Trophoblast cell (in vitro differentiated cells and primary cell): ENCODE measurements at places on chromosomes 11 and 22.

GRCh38 chr11:107078375-107078774 lies 60.1 kb upstream of the GUCY1A2 start:
- no peak for DNase-seq
- no peak overlapping the region for H3K27ac ChIP-seq
- H3K27me3 ChIP-seq, result no peaks in the 10 kb centered on the region
- no peak overlapping the region for H3K4me3 ChIP-seq
- H3K4me1 ChIP-seq, result no peaks in the 10 kb centered on the region

DNA sequence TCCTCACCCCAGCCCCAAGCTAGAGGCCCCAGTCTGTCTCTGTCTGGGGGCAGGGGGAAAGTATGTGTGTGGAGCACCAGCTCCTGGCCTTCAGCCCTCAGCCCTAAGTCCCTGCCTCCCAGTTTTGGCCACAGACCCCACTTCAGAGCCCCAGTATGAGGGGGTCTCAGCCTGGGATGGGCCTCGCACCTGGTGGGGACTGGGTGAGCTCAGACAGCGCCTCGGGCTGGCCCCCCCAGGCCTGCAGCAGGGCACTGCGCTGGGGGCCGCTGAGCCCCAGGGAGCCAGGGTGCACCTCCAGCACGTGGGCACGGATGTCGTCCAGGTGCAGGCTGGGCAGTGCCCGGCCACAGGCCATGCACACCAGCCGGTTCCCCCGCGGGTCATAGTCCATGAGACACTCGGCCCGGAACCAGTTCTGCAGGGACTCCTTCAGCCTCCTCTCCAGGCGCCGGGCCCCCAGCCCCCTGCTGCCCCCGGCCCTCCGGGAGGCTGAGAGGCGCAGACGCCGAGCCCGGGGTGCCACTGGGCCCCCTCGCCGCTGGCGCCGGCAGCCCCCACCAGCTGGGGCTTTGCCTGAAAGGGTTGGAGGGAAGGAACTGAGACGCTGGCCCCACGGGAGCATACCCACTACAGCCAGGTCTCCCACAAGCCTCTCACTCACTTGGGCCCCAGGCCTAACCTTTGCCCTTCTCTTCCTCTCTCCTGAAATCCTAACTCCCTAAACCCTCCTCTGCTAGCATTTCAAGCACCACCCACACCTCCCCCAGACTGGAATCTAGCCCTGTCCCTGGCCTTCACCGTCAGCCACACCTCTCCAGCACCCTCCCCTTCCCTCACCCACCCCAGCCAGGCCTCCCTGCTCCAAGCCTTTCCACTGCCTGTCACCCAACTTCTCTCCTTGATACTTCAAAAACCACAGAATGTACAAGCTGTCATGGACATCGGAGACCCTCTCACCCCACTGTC lies 3.6 kb downstream of the ZFTA start:
- peaks cover 35% of the 10 kb centered on the region for H3K36me3 ChIP-seq
- H3K27ac ChIP-seq, result peak overlapping the region; percentile 22
- H3K4me1 ChIP-seq, result peaks cover 52% of the 10 kb centered on the region
- H3K27me3 ChIP-seq, result no peaks in the 10 kb centered on the region
- no peak for DNase-seq

GRCh38 chr11:96014217-96014616 lies 90.3 kb upstream of the MTMR2 start:
- H3K4me1 ChIP-seq, result peaks cover 17% of the 10 kb centered on the region
- H3K27me3 ChIP-seq, result no peaks in the 10 kb centered on the region
- H3K27ac ChIP-seq, result peak overlapping the region; percentile 66
- H3K36me3 ChIP-seq, result no peaks in the 10 kb centered on the region
- peak; percentile 31 for DNase-seq
- no peak overlapping the region for H3K4me3 ChIP-seq

DNA sequence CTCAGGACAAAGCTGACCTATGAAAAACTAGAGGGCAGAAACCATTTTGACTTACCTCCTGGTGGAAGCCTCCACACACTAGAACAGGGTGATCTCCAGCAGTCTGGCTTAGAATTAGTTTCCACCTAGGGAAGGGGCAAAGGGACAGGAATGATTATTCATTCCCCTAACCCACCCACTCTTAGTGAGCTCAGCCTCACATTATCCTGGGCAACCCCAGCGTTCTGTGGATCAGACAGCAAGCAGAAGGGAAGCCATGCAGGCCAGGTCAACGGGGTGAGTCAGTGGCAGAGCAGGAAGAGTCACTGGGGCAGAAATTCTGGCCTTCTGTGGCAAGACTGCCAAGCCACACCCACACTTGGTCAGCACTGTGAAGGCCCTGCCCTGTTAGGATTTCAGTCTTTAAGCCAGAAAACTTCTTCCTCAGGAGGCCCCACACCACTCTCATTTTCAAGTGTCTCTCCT lies 10.5 kb downstream of the NUMA1 start:
- peak overlapping the region; percentile 45 for H3K27ac ChIP-seq
- H3K4me1 ChIP-seq, result peaks cover 15% of the 10 kb centered on the region
- peaks cover 6% of the 10 kb centered on the region for H3K36me3 ChIP-seq
- no peaks in the 10 kb centered on the region for H3K27me3 ChIP-seq

DNA sequence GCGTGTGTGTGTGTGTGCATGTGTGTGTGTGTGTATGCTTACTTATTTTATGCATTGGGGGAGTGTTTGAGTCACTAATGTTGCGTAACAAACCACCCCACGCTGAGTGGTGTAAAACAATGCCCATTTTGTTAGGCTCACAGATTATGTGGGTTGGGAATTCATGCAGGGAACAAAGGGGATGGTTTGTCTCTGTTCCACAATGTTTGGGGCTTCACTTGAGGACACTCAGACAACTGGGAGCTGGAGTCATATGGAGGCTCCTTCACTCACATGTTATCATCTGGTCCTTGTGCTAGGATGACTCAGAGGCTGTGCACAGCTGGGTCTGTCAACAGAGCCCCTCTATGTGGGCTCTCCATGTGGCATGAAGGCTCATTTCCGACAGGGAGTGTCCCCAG lies 51.3 kb upstream of the LARGE1 start:
- H3K4me1 ChIP-seq, result no peaks in the 10 kb centered on the region
- H3K4me3 ChIP-seq, result no peak overlapping the region
- H3K27me3 ChIP-seq, result no peaks in the 10 kb centered on the region
- no peak overlapping the region for H3K27ac ChIP-seq

GRCh38 chr11:12687216-12687623 lies 13.0 kb downstream of the TEAD1 start:
- H3K27ac ChIP-seq, result peak overlapping the region; percentile 96
- peak; percentile 96 for DNase-seq
- peaks cover 39% of the 10 kb centered on the region for H3K4me1 ChIP-seq
- no peaks in the 10 kb centered on the region for H3K36me3 ChIP-seq
- no peaks in the 10 kb centered on the region for H3K27me3 ChIP-seq
- H3K4me3 ChIP-seq, result no peak overlapping the region

GRCh38 chr22:36397131-36398093 lies 9.6 kb upstream of the MYH9 start:
- H3K4me3 ChIP-seq, result no peak overlapping the region
- no peaks in the 10 kb centered on the region for H3K27me3 ChIP-seq
- DNase-seq, result peak; percentile 61
- no peaks in the 10 kb centered on the region for H3K36me3 ChIP-seq
- no peak overlapping the region for H3K27ac ChIP-seq

- no peak for DNase-seq
- no peak overlapping the region for H3K27ac ChIP-seq
- H3K27me3 ChIP-seq, result no peaks in the 10 kb centered on the region
- no peaks in the 10 kb centered on the region for H3K4me1 ChIP-seq
- H3K36me3 ChIP-seq, result no peaks in the 10 kb centered on the region
Measured at GRCh38 chr22:35460688-35461087, 60.7 kb downstream of the MCM5 start.

DNA sequence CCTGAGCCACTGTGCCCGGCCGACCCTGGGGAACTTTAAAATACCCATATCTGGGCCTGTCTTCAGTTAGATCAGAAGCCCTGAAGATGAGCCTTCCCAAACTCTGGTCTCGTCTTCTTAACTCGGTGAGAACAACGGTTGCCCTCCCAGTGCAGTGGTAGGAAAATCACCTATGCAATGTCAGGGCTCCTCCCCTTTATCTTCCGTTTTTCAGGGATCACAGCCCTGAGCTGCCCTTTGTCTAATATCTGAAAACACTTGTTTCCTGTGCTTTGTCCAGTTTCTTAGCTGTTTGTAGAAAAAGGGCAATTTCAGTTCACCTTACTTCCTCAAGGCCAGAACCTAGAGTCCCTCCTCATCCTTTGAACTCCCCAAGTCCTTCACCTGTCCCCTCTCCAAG lies 9.4 kb downstream of the DRAP1 start:
- H3K4me1 ChIP-seq, result no peaks in the 10 kb centered on the region
- no peak for DNase-seq
- no peaks in the 10 kb centered on the region for H3K36me3 ChIP-seq
- no peak overlapping the region for H3K27ac ChIP-seq
- H3K4me3 ChIP-seq, result no peak overlapping the region

GRCh38 chr11:110311783-110312579 lies 15.6 kb upstream of the RDX start:
- H3K4me3 ChIP-seq, result no peak overlapping the region
- H3K27ac ChIP-seq, result no peak overlapping the region
- H3K36me3 ChIP-seq, result no peaks in the 10 kb centered on the region
- H3K4me1 ChIP-seq, result peaks cover 7% of the 10 kb centered on the region
- no peak for DNase-seq
- no peaks in the 10 kb centered on the region for H3K27me3 ChIP-seq

GRCh38 chr11:64867748-64868462 lies 10.5 kb downstream of the EHD1 start:
- no peaks in the 10 kb centered on the region for H3K27me3 ChIP-seq
- peak; percentile 83 for DNase-seq
- H3K4me3 ChIP-seq, result no peak overlapping the region
- H3K27ac ChIP-seq, result no peak overlapping the region
- peaks cover 42% of the 10 kb centered on the region for H3K36me3 ChIP-seq

- H3K36me3 ChIP-seq, result no peaks in the 10 kb centered on the region
- no peak for DNase-seq
- H3K27me3 ChIP-seq, result no peaks in the 10 kb centered on the region
- H3K4me3 ChIP-seq, result no peak overlapping the region
Measured at GRCh38 chr22:48701296-48702030, 1126.2 kb downstream of the BRD1 start.

DNA sequence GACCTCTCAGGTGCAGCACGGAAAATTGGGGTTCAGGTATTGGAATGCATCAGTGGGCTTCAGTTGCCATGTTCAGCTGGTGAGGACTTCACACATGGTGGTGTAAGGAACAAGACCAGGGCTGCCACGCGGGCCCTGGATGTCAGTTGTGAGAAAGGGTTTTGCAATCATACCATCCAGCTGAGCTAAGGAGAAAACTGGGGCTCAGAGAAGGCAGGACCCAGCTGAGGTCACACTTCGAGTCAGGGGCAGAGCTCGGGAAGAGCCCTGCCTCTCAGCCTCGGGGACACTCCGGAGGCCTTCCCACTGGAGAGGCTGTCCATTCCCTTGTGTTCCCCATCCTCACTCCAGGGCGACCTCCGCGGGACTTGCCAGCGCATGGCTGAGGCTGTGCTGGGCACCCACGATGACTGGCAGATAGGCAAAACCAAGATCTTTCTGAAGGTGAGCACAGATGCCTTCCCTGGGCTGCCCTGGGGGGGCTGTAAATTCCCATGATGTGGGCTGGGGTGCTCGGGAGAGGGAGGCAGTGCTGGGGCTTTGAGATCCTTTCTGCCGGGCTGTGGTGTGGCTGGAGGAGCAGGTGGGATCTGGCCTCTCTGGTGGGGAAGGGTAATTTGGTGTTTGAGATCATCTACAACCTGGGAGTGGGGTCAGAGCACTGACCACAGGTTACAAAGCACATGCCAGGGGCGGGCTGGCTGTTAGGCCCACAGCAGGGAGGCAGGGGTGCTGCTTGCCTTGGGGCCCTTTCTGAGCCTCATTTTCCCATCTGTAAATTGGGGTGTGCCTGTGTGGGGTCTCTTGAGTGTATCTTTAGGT lies 47.2 kb downstream of the MYO7A start:
- H3K36me3 ChIP-seq, result no peaks in the 10 kb centered on the region
- no peak overlapping the region for H3K27ac ChIP-seq
- no peak overlapping the region for H3K4me3 ChIP-seq
- no peak for DNase-seq
- H3K27me3 ChIP-seq, result no peaks in the 10 kb centered on the region
- peaks cover 24% of the 10 kb centered on the region for H3K4me1 ChIP-seq

- no peaks in the 10 kb centered on the region for H3K36me3 ChIP-seq
- DNase-seq, result peak; percentile 60
- no peak overlapping the region for H3K27ac ChIP-seq
- no peaks in the 10 kb centered on the region for H3K27me3 ChIP-seq
- peaks cover 13% of the 10 kb centered on the region for H3K4me1 ChIP-seq
Measured at GRCh38 chr11:45145379-45146071, 914 bp upstream of the PRDM11 start.

DNA sequence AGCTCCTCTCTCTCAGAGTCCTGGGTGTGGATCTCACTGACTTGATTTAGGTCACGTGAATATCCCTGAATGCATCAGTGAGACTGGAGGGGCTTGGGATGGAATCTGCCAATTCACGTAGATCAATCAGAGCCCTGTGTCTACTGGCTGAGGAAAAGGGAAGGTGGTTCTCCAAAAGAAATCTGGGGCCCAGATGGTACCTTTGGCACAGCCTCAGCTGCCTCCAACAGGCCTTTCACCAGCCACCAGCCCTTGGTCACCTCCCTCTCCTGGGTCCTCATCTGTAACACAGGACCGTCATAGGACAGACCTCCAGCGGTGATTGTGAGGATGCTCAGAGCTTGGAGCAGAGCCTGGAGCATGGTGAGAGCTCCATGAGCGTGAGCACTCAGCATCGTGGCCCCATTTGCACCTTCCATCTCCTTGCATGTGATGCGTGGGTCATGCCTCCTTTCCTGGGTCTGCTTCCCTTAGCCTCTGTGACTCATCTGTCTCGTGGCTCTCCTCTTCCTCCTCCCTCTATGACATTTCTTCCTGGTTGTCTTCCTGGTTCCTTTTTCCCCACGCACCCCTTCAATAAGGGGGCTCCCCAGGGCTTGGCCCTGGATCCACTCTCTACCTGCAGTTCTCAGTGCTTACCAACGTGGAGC lies 7.5 kb upstream of the MIEF1 start:
- DNase-seq, result no peak
- H3K27me3 ChIP-seq, result no peaks in the 10 kb centered on the region
- H3K27ac ChIP-seq, result peak overlapping the region; percentile 24
- peaks cover 9% of the 10 kb centered on the region for H3K4me1 ChIP-seq
- no peaks in the 10 kb centered on the region for H3K36me3 ChIP-seq

GRCh38 chr11:63901660-63902059 lies 15.3 kb downstream of the RCOR2 start:
- H3K4me1 ChIP-seq, result peaks cover 5% of the 10 kb centered on the region
- no peak overlapping the region for H3K4me3 ChIP-seq
- no peaks in the 10 kb centered on the region for H3K27me3 ChIP-seq
- peak; percentile 39 for DNase-seq
- H3K36me3 ChIP-seq, result peaks cover 90% of the 10 kb centered on the region

GRCh38 chr11:8056810-8057463 lies 24.1 kb upstream of the TUB start:
- H3K4me1 ChIP-seq, result no peaks in the 10 kb centered on the region
- no peak overlapping the region for H3K27ac ChIP-seq
- peak; percentile 39 for DNase-seq
- H3K4me3 ChIP-seq, result no peak overlapping the region
